A673 (cell line): ENCODE measurements at places on chromosomes 3 and 15.
A peak's percentile ranks its signal among the peaks of the same experiment; 100 is the strongest.

DNA sequence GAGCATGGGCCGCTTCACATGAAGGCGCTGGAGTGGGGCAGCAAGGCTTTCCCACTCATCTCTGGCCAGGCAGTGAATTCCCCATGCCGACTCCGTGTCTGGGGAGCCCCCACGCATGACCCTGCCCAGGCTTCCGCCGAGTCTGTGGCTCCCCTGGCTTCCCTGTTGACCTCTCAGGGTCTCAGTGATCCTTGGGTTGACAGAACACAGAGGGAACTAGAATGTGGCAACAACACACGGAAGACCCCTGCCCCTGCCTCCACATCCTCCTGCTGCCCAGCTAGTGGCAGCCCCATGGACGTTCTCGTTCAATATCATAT lies 61.3 kb downstream of the ATP2B2 start:
- DNase-seq, result no peak

- DNase-seq, result no peak
Measured at GRCh38 chr15:63288342-63288741, 10.9 kb downstream of the APH1B start.

DNA sequence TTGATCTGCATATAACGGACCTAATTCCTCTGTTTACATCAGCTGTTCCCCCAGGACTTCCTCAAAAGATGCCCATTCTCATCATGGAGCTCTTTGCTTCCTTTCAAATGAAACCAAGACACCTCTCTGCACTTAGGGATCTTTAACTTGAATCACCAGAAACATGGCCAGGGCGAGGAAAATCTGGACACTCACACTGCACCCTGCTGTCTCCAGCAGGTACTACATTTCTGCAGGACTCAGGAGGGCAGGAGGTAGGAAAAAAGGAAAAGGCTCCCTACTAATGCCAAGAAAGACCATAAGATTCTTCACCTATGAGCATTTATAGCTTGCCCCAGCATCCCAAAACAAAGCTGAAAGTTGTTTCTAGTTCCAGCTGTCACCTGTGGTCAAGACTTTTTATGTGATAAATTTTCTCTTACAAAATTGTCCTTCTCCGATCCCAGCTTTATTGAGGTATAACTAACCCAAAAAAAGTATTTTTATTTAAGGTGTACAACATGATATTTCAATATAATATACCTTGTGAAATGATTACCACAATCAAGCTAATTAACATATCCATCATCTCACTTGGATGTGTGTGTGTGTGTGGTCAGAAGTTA lies 87.3 kb upstream of the C15orf61 start:
- peak; percentile 67 for DNase-seq

GRCh38 chr3:73018790-73019441 lies 22.3 kb downstream of the PPP4R2 start:
- no peak for DNase-seq

DNA sequence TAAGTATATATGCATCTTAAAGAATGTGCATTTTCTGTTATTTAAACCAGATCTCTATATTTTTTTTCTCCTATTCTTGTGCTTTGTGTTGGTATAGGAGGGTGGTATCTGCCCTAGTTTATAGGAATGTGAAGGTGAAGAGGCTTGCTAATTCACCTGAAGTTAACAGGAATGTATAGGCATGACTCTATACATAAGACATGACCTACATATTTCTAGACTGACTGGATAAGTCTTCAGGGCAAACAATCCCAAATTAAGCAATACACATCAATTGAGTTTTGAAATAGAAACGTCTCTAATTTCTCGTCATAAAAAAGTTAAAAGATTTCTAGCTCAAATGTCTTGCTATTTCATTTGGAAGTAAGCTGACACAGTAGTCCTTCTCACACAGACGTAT lies 410.0 kb downstream of the DIPK2A start:
- no peak for DNase-seq

DNA sequence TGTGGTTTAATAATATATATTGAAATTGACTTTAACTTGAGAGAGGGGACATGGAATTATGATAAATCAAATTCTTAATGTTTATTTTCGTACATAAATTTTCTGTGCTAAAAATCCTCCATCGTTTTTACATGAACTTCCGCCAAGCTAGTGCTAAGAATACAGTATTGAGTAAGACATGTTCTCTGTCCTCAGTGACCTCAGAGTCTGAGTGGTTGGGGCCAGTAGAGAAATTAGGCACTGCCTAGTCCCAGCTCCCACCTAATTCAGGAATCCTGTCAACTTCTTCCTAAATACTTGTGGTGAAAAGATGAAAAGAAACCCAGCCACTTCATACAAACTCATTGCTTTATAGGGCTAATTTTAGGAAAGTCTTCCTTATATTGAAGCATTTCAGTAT lies 110.3 kb downstream of the PPP2R3A start:
- DNase-seq, result no peak

DNA sequence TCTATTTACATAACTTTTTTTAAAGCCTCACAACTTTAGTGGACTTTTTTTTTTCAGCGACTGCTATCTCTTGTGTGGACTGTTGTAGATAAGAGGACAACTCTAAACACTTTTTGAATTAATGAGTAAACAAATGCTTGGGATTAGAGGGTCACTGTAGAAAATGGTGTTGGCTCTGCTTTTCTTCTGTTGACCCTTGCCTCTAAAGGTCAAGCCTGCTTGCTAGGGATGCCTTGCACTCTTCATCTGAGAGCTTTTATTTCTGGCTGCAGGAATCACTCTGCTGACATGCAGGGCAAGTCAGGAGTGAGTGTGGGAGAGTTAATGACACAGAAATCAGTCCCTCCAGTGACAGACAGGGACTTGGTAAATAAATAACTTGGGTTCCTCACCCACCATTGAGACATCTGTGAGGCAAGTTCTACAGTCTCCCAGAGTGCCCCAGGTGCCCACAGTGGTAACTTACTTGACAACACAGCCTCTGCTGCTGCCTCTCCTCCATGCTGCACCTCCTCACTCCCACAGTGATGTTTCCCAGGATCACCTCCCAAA lies 390.1 kb downstream of the IL20RB start:
- DNase-seq, result no peak

DNA sequence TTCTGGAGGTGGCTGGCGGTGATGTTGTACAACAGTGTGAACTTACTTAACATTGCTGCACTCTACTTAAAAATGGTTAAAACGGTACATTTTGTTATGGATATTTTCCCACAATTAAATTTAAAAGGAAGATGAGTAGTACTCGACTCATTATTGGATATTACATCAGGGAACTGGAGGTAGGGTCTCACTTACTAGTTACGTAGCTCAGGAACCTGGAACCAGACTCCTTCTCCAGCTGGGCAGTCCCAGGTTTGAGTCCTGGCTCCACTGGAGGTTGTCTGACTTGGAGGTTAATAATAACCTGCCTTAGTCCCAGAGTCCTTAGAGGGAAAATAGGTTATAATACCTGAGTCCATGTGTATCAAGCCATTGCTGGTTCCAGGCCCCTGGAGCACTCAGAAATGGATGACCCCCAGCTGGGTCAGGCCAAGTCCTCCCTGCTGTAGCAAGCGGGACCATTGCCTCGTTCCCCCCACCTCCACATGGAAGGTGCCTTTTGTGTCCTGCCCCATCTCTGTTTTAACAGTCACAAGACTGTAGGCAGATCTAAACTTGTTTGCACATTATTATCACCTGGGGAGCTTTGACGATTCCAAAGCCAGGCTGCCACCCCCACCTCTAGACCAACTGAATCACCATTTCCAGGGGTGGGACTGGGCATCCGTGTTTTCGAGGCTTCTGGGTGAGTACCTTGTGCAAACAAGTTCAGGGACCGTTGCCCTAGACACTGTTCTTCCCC lies 126.6 kb downstream of the IGF1R start:
- DNase-seq, result no peak

DNA sequence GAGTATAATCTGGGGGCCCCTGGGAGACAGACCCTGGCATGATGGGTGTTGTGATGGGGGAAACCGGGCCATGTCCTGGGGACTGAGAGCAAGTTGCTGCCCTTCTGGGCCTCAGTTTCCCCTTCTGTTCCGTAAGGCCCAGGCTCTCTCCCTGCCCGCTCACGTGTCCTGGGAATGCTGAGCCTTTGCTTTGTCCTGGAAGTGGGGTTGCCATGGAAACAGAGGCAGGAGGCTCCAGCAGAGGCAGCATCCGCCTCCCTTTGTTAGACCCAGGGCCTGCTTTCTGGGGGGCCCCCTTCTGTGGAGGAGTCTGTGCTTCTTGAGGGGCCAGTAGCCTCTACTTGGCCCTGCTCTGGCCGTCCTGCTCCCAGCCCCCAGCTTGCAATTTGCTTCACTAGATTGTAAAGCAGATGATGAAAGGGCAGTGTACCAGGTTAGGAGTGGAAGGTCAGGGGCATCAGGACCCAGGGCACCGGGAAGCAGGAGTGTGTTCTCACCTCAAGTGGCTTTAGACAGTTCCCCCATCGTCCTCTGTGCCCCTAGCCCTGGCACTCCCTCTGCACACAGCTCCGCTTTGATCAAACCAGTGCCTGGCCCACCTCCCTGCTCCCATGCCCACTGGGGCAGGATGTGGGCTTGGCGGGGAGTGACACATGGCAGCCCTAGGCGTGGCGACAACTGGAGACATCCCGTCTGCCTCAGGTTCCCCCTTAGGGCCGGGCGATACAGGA lies 105.6 kb downstream of the FBLN2 start:
- DNase-seq, result no peak

- peak; percentile 10 for DNase-seq
Measured at GRCh38 chr3:5731100-5731499, 543.6 kb downstream of the EDEM1 start.

- DNase-seq, result no peak
Measured at GRCh38 chr3:247916-248315, 51.4 kb downstream of the CHL1 start.

GRCh38 chr15:58865425-58865880 lies 68.0 kb downstream of the SLTM start:
- DNase-seq, result no peak

DNA sequence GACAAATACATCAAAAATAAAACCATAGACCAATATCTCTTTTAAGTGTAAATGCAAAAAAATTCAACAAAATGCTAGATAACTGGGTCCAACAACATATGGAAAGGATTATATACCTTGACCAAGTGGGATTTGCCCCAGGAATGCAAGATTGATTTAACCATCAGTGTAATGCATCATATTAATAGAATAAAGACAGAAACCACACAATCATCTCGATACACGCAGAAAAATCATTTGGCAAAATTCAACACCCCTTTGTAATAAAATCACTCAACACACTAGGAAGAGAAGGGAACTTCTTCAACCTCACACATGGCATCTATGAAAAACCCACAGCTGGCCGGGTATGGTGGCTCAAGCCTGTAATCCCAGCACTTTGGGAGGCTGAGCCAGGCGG lies 19.5 kb downstream of the GREM1 start:
- no peak for DNase-seq

- no peak for DNase-seq
Measured at GRCh38 chr3:54134713-54135112, 12.4 kb downstream of the CACNA2D3 start.

- DNase-seq, result no peak
Measured at GRCh38 chr15:45048794-45049631, 26.0 kb downstream of the SORD start.

DNA sequence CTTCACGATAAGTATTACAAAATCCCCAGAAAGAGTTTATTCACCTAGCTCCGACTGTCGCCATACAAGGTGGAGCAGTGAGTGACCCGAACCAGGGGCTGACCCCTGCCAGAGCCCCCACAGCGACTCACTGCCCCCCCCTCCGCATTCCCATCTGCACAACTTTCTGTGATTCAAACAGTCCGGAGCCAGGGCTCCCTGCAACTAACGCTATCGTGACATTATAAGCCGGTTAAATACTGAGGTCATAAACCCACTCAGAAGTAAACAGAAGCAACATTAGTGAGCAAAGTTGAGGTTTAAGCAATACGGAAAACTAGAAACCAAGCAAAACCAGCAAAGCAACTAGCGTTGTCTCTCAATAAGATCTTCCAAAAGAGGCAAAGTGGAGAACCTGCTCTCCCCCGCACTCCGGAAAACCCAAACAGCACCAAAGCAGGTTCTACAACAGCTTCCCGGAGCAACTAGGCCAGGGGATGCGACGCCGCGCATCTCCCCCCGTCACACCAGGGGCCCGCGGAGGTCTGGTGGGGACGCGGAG lies 642 bp downstream of the SCAP start:
- peak; percentile 14 for DNase-seq

DNA sequence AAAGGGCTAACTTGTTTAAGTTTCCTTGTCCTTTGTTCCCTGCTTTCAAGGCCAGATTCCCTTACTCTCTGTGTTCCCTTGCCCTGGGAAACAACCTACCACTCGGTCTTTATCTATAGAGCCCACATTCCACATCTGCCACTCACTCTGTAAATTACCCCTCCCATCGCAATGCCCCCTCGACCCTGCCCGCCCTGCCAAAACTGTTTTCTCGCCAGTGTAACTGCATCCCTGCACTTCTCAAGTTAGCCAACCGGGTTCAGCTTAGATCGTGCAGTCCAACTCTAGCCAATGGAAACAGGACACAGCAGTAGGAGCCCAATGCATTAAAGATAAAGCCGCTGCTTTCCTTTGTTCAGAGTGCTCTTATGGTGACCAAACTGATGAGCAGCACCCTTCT lies 263.6 kb downstream of the TBL1XR1 start:
- no peak for DNase-seq

DNA sequence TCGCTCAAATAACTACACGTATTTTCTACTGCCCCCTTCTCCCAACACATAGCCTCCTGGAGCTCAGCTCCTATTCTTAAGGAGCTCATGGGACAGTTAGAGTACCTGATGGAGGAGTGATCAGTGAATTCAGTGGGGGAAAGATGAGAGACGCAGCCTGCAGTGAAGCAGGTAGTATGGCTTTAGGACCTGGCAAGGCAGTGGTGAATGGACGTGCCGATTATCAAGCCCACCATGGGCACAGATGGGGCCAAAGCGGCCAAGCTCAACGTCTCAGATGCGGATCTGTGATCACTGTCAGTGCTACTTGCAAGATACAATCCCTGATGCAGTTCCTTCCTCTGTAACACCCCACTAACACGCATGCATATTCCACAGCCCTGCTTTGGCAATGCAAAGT lies 45.8 kb upstream of the ATP2B2 start:
- no peak for DNase-seq
